Stimulated activated CD4-positive, alpha-beta T cell treated with anti-CD3 and anti-CD28 coated beads, Interleukin-12 subunit alpha, Interleukin-12 subunit beta, amount 100 ng/mL, for 4 hours (primary cell): ENCODE measurements at places on chromosomes 5 and 9.

GRCh38 chr9:127395497-127396252 lies 1.3 kb upstream of the SLC2A8 start:
- DNase-seq: no peak

GRCh38 chr5:39606591-39606990 lies 181.8 kb upstream of the DAB2 start:
- no peak for DNase-seq

GRCh38 chr5:107464416-107464815 lies 206.3 kb downstream of the EFNA5 start:
- DNase-seq: no peak

GRCh38 chr5:107499237-107499636 lies 171.5 kb downstream of the EFNA5 start:
- no peak for DNase-seq

GRCh38 chr9:113228130-113228665 lies 6.9 kb downstream of the SLC31A1 start:
- DNase-seq: no peak

GRCh38 chr5:139369181-139369580 lies 13.9 kb downstream of the SLC23A1 start:
- DNase-seq: no peak

GRCh38 chr9:102768002-102768401 lies 227.1 kb upstream of the CYLC2 start:
- no peak for DNase-seq

- no peak for DNase-seq
Observed at GRCh38 chr9:76758476-76758875, 5.8 kb upstream of the PCA3 start.

DNA sequence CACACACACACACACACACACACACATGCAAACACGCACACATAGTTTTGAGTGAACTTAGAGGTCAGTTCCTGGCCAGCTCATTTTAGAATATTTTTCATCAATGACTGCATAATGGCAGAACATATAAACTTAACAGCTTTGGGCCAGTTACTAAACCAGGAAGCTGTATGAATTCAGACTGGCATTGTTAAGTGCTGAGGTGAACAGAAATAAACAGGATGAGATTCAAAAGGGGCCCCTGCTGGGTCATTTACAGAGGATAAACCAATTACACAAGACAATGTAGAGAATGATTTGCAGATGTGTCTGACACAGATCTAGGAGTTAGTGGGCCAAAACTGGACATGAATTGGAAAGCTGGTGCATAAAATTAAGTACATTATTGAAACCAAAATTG lies 44.6 kb downstream of the MARCHF11 start:
- DNase-seq: no peak

DNA sequence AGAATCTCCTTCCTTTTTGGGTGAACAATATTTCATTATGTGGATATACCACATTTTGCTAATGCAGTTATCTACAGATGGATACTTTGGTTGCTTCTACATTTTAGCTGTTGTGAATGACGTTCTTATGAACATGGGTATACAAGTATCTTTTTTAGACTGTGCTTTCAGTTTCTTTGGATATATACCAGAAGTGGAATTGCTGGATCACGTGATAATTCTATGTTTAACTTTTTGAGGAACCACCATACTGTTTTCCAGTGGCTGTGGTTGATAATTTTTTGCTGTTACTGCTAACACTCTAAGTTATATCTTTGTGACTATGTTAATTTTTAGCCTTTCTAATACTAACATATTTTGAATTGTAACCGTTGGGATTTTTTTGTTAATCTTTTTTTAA lies 12.5 kb downstream of the WDR70 start:
- no peak for DNase-seq

DNA sequence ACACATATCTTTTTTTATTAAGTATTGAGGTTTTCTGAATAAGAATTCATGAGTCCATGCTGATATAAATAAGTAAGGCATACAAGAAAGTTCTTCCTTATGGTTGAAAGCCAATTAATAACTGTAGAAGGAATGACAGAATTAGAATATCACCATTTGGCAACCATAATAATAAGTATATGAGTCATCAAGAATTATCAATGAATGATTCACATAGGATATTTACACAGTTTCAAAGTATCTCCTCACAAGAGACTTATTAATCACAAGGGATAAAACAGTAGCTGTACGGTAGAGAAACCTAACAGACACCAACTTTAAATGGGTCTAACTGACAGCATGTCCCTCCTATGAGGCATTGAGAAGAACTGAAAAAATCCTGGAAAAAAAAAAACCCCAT lies 161.6 kb downstream of the NR3C1 start:
- DNase-seq: no peak

DNA sequence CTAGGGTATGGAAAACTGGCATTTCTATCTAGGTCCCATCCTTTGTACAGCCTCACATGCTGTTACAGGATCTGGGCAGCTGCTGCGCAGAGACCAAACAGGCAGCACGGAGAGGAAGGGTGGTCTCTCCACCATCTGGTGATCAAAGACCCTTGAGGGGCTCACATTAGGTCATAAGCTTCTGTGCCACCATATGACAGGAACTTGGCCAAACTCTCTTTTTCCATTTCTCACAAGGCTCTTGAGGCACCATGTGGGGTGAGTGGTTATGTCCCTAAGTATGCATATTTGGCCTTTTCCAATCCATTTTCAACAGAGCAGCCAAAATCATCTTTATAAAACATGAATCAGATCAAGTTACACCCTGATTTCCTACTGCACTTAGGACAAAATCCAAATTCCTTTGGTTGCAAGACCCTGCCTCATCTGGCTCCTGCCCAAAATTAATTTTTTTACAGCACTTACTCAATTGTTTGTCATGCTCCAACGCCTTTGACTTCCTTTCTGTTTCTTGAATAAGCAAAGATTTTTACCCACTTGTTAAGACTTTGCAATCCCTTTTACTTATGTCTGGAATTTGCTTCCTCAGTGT lies 730.0 kb downstream of the MAT2B start:
- no peak for DNase-seq

- DNase-seq: no peak
Observed at GRCh38 chr5:15598294-15598902, 98.4 kb downstream of the FBXL7 start.

DNA sequence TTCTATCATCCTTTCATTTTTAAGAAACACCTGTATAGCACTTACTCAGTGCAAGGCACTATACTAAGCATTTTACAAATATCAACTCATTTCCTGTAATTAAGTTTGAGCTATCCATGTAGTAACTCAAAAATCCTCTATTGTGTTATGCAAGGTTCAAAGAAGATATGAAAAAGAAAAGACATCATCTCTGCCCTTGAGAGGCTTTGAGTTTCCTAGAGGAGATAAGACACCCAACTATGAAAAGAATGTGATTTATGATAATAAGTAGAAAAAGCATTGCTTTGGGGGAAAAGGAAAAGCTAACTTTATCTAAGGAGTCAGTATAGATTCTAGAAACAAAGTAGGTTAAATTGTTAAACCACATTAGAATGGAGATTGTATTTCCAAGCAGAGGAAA lies 14.2 kb upstream of the ZNF608 start:
- no peak for DNase-seq

- no peak for DNase-seq
Observed at GRCh38 chr5:1526190-1526631, 2.5 kb upstream of the LPCAT1 start.

DNA sequence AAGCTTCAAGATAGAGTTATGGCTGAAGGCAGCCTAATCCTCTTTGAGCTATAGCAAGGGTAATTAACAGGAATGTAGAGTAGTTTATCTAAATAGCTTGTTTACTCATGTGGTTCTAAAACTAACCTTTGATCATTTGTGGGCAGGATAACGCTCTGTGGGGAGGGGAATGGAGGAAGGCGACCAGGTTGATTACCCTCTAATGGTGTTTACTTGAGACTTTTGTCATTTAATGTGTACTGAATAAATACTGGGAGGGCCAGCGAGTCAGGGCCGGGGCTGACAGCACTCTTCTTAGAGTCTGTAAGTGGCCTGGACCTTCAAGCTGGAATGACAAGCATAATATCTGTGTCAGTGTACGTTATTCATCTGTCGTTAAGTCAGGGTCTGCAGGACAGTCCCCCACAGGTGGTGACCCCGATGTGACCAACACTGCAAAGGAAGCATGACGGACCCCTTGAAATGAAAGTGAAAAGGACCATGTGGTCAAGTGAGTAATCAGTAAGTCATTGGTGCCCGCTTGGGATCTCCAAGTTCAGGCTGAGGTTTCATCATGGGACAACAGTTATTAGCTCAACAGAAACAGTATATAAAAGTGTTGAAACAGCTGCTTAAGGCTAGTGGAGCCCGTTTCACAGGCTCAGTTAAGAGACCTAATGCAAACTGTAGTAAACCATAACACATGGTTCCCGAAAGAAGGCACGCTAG lies 162.6 kb downstream of the CPLANE1 start:
- no peak for DNase-seq

DNA sequence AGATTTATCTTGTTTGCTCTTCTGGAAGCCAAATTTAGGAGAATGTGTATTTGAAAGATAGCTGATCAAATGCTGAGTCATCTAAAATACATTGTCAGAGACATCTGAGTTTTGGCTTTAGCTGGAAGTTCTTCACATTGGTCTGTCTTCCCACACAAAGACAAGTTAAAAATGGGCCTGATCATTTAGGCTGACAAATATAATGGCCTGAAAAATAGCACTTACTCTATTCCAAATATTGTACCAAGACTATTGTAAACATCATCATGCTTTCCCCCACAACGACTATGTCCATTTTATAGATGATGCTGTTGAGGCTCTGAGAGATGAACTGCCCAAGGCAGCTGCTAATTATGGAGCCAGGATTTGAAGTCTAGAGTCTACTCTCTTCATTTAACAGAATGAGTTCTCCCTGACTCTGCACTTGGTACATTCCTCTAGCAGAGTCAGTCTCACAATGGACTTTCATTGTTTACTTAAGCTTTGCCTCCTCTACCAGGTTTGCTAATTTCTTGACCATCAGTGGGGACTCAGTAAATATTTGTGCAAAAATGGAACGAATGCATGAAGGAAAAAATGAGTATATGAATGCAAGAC lies 619.4 kb upstream of the KLF4 start:
- DNase-seq: no peak

DNA sequence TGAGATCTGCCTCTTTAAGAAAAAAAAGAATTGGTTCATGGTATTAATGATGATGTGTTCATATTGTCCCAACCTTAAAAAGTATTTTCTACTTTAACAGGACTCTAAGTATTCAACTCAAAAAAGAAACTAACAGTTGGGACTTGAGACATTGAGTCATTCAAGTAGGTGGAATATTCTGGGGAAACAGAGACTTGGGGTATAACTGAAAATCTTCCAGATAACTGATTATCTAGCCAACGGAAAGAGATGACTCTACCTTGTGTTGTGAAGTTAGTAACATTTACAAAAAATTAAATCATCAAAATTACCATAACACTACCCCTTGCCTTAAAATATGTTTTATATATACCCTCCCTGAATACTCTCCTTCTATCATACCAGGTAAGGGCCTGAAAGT lies 19.1 kb downstream of the OXCT1 start:
- DNase-seq: no peak

GRCh38 chr5:91027405-91028139 lies 355.5 kb downstream of the ARRDC3 start:
- no peak for DNase-seq

GRCh38 chr9:111599092-111599954 lies at the start of gene PTGR1:
Gene PTGR1 (minus strand): TSS chr9:111599647. CDS start chr9:111597422, 2,225 bp downstream.
- DNase-seq: peak; percentile 5

- DNase-seq: no peak
Observed at GRCh38 chr5:133234273-133234672, 182.5 kb downstream of the HSPA4 start.

DNA sequence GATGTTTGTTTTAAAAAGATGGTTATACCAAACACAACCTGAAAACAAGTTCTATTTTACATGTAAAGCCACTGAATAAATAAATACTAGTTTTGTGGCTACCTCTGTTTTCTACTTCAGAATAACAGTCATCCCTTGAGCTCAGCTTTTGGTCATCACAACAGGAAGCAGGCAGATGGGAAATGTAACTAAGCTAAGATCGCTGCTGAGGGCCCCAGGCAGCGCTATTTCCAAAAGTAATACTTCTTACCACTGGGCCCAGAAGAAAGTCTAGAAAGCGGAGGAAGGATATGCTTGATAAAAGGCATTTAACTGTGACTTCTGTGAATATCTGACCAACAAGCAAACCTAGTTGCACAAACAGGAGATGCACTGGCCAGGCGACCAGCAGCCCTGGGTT lies 61.4 kb downstream of the SERINC5 start:
- DNase-seq: no peak

DNA sequence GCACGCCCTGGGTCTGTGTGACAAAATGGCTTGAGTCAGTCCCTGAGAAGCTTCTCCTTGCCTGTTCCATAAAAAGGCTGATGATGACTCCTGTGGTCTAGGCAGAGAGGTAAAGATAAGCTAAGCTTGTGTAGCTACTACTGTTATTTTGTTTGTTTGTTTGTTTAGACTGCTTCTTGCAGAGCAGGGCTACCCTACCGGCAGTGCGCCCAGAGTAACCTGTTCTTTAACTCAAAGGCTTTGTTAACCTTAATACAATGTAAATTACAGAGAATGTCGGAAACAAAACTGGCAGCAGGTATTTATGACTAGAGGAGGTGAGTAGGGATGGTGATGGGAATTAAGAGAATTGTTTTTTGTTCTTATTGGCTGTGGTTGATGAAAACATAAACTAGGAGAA lies 87.6 kb downstream of the F2RL2 start:
- no peak for DNase-seq

DNA sequence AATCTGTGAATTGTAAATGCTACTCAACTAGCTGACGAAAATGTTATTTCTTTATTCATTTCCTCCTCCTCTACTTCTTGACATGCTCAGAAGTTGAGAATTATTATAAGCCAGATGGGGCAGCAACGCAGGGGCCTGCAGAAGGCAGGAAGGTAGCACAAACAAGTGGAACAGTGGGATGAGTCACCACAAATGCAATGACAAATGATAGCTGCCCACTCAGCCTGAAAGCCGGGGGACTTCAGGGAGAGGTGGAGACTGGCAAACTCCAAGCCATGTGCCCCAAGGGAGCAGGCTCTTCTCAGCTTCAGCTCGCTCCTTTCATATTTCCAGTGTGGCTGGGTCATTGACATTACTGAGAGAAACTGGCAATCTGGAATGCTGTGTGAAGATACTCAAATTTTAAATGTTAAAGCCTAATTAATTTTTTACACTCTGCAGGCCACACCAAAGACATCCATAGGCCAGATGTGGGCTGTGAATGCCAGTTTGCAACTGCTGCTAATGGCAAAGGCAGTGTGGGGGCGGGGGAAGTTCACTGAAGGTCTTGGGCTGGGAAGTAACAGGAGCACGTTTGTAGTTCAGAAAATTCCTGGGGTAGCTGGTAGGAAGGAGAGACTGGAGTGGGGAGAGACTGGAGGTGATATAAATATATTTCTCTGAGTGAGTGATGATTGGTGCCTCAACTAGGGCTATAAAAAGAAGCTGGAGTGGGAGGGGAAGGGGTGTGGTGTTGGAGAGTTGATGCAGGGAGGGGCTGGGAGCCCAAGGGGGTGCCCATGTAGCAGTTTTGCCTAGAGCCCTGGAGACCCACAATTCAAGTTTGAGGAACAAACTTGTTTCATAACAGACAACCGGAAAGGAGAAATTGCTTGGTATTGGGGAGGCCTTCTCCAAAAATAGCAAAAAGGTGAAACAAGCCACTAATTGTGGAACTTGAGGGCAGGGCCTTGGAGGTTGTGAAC lies 20.8 kb upstream of the ADRB2 start:
- no peak for DNase-seq
